ENCODE measurements at places on chromosomes 13 and 19.
A peak's percentile ranks its signal among the peaks of the same experiment; 100 is the strongest.

GRCh38 chr13:36323951-36324566 is 22.1 kb downstream of the SPART start:
- H3K4me3 ChIP-seq = peak overlapping the region; percentile 37
- DNase-seq = peak; percentile 67
- H3K27ac ChIP-seq = no peak overlapping the region

DNA sequence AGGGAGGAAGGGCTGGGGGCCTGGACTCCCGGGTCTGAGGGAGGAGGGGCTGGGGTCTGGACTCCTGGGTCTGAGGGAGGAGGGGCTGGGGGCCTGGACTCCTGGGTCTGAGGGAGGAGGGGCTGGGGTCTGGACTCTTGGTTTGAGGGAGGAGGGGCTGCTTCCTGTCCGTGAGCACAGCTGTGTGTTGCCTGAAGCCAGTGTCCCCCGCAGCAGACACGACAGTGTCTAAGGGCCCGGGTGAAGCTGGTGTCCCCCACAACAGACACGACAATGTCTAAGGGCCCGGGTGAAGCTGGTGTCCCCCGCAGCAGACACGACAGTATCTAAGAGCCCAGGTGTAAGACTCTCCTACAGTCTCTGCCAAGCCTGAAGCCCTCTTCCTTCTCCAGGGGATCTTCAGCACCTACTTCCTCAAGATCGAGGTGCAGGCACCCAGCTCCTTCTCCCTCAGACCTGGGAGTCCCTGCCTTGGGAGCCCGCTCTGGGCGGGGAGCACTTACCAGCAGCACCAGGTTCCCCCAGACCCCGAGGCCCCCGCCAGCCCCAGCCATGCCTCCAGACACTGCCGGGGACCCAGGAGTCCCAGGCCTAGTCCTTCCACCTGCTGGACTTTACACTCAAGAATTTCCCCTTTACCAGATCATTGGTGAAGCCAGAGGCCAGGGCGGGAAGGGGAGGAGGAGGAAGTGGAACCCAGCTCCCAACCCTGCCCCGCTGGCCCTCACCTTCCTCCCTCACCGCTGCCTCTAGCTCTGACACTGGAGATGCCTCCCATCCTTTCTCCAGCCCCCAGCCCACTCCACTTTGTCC is at the start of gene PTPRH:
PTPRH (minus strand) TSS at position 622 of the 813 bp plus-strand sequence; CDS start at position 554, 68 bp downstream.
- no peak within 1 kb of the TSS for H3K4me3 ChIP-seq
- H3K36me3 ChIP-seq = no peaks in the 10 kb centered on the region
- peak within 1 kb of the TSS; percentile 49 for H3K27ac ChIP-seq
- DNase-seq = no peak
- no peaks in the 10 kb centered on the region for H3K4me1 ChIP-seq
- no peaks in the 10 kb centered on the region for H3K27me3 ChIP-seq

- DNase-seq = no peak
- no peak overlapping the region for H3K4me3 ChIP-seq
- no peaks in the 10 kb centered on the region for H3K4me1 ChIP-seq
- H3K27me3 ChIP-seq = peaks cover 49% of the 10 kb centered on the region
- H3K36me3 ChIP-seq = no peaks in the 10 kb centered on the region
Observed at GRCh38 chr19:29587518-29587986, 18.5 kb upstream of the POP4 start.

DNA sequence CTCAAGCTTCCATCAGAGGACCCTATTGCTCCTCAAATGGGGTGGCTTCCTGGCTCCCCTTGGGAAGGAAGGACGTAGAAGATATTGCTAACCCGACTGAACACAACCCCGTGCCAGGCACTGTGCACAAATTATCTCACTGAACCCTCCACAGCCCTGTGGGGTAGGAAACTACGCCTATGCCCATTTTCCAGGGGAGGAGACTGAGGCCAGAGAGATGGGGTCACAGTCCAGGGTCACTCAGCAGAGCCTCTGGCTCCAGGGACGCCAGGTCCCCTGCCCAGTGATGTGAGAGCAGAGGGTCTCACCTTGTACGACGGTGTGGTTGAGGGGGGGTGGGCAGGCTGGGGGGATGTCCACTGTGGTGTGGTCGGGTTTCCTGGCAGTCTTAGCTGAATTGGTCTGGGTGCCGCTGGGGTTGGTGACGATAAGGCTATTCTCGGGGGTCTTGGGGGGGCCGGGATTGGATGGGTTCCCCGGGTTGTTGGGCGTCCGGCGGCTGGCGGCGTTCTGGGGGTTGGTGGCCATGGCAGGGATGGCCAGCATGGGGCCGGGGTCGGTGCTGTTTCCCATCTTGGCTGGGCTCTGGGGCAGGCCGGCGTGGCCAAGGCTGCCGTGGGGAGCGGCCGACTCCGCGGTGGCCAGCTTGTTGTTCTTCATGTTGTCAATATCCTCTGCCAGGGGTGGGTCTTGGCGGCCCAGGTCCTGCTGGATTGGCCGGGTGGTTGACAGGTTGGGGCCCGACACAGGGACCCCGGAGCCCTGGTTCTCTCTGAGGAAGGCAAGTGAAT is 136.2 kb downstream of the IER2 start:
- H3K27ac ChIP-seq = no peak overlapping the region
- no peaks in the 10 kb centered on the region for H3K4me1 ChIP-seq
- no peaks in the 10 kb centered on the region for H3K36me3 ChIP-seq
- no peak for DNase-seq

- no peak for DNase-seq
- H3K27ac ChIP-seq = no peak overlapping the region
- H3K27me3 ChIP-seq = no peaks in the 10 kb centered on the region
- no peak overlapping the region for H3K4me3 ChIP-seq
- no peaks in the 10 kb centered on the region for H3K36me3 ChIP-seq
Observed at GRCh38 chr19:22608441-22608840, 25.7 kb upstream of the ZNF492 start.

DNA sequence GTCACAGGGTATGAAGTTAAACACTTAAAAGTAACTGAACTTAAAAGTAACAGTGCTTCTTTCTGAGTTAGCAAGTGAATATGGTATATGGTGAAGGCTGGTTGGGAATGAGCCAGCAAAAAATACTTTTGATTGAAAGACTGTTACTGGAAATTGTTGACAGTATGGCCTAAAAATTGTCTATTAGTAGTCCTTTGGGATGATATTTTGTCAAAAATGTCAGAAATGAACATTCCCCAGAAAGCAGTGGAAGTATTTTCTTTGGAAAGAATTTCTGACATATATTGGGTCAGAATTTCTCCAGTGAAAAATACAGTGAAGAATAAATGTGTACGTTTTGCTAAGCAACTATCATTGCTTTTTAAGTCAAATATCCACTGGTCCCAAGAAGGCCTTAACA is 860.5 kb downstream of the PCDH9 start:
- H3K4me3 ChIP-seq = peak overlapping the region; percentile 18
- H3K4me1 ChIP-seq = peaks cover 4% of the 10 kb centered on the region
- no peaks in the 10 kb centered on the region for H3K36me3 ChIP-seq

- H3K27me3 ChIP-seq = no peaks in the 10 kb centered on the region
- H3K27ac ChIP-seq = no peak overlapping the region
- H3K4me3 ChIP-seq = no peak overlapping the region
- H3K4me1 ChIP-seq = no peaks in the 10 kb centered on the region
- no peak for DNase-seq
- H3K36me3 ChIP-seq = peaks cover 80% of the 10 kb centered on the region
Observed at GRCh38 chr13:41077475-41077874, 16.2 kb downstream of the WBP4 start.

- no peak overlapping the region for H3K4me3 ChIP-seq
- H3K27ac ChIP-seq = no peak overlapping the region
- DNase-seq = no peak
- H3K36me3 ChIP-seq = no peaks in the 10 kb centered on the region
- no peaks in the 10 kb centered on the region for H3K27me3 ChIP-seq
- no peaks in the 10 kb centered on the region for H3K4me1 ChIP-seq
Observed at GRCh38 chr13:73355134-73355533, 296.3 kb downstream of the KLF5 start.

DNA sequence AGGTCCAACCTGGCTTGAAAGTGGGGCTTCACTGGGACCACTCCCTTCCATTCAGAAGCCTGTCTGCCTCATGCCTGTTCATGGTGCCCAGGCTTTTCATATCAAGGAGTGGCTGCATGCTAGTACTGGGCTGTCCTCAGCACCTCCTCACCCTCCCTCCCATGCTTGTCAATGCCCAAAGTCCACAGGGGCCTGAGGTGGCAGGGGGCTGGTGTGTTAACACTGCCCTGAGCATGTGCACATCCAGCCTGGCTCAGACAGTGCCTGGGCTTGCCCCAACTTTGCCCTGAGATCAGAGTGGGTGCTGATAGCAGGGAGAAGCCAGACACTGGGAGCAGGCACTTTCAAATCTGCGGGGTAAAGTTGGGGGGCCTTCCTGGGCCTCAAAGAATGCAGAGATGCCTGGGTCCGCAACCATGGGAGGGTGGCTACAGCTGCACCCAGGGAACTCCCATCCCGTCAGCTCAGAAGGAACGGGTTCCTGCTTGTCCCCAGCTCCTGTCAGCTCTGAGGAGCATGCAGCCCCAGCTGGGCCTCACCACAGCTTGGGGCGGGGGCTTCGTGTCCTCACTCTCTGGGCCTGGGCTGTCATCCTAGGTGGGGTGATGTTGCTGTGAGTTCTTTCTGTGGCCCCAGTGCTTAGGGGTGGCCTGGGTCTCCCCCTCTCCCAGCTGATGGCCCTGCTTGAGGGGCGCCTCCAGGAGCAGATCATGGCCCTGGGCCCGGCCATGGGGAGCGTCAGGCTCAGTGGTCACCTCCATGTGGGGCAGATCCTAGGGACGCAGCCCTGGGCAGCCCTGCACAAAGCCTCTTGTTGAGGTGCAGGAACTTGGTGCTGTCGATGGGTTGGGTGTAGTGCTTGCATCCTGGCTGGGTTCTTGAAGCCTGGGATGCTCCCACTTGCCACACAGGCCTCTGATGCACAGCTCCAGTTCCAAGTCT is 830.6 kb upstream of the SLITRK5 start:
- no peaks in the 10 kb centered on the region for H3K4me1 ChIP-seq
- H3K27me3 ChIP-seq = no peaks in the 10 kb centered on the region
- H3K27ac ChIP-seq = no peak overlapping the region

GRCh38 chr13:109725297-109725696 is 61.1 kb downstream of the IRS2 start:
- H3K27me3 ChIP-seq = no peaks in the 10 kb centered on the region
- no peaks in the 10 kb centered on the region for H3K36me3 ChIP-seq
- no peak overlapping the region for H3K4me3 ChIP-seq
- peaks cover 11% of the 10 kb centered on the region for H3K4me1 ChIP-seq

DNA sequence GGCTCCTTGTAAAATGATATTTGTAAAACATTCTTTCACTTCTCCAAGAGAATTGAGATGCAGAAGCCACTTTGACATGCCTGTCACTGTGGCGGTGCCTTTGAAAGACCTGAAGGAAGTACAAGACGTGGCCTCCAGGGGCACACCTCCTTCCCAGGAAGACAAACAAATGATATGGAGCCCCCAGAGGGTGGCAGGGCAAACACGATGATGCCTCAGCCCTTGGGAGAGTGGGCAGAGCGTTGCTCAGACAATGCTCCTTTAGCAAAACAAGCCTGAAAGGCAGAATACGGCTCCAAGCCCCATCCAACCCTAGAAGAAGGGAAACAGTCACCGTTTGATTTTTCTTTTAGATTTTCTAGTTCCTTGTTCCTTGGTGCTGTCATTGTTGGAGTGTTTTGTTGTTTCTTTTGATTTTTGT is 9.2 kb upstream of the ATP12A start:
- DNase-seq = peak; percentile 87
- peak overlapping the region; percentile 69 for H3K4me3 ChIP-seq
- H3K27ac ChIP-seq = no peak overlapping the region

DNA sequence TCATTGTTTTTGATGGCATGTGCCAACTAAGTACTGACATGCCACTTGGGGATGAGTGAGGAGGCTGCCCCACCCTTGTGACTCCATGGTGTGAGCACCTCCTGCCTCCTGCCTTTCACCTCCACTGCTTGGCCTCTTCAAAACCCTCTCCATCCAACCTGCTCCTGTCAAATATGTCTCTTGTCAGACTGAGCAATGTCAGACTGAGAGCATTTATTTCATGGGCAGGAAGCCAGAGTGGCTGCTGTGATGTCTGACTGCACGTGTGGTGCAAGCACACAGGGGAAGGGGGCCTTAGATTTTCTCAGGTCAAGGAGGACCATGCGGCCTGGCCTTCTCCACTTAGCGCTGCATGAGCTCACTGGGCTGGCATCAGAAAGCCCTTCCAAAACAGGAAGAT is 68.3 kb downstream of the STARD13 start:
- no peaks in the 10 kb centered on the region for H3K27me3 ChIP-seq
- no peaks in the 10 kb centered on the region for H3K36me3 ChIP-seq
- H3K4me3 ChIP-seq = no peak overlapping the region
- H3K27ac ChIP-seq = no peak overlapping the region
